ENCODE measurements at places on chromosomes 3 and 15.

DNA sequence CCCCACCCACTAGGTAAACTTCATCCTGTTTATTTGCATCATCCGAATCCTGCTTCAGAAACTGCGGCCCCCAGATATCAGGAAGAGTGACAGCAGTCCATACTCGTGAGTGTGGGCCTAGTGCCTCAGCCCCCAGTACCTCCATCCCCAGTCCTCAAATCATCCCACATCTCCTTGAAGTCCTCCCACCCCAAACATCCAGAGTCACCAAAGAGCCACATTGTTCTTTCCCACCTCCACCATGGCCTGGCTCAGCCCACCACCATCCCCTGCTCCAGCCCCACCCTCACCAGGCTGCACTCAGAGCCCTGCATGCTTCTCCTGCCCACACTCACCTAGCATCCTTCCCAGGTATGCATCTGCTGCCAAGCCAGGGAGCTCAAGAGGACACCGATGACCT lies 29.8 kb downstream of the VIPR1 start:
- no peak for DNase-seq

GRCh38 chr3:57943525-57944495 lies 64.4 kb upstream of the FLNB start:
- no peak for DNase-seq

DNA sequence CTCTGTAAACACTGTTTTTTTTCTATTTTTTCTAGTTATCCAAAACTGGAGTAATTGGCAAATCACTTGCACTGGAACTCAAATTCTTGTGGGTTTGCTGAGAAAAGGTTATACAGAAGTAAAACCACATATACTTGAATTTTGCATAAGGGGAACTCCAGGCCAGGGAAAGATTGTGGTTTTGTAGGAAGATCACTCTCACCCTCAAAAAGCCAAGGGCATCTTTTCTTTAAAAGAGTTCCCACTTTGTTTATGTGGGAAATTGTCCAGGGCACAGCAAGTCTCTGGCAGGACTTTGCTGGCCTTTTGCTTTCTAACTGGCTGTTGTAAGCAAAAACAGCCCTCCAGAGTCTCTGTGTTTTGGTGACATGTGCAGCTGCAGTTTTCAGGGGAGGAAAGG lies 340.3 kb upstream of the RBMS3 start:
- DNase-seq = peak; percentile 15

DNA sequence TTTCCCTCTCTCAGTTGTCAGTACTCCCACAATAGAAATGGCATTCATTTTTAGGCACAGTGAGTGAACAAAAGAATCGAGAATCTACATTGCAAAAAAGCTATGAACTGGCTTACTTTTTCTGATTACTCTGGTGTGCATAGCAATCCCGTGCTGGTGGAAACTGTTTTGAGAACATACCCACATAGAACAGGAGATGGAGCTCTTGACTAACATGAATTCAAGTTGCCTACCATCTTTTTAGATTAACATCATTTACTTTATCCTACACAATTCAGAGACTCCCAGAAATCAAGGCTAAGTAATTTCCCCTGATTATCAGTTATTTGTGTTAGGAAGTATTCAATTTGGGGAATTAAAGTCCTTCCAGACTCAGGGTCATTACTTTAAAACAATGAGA lies 326.6 kb downstream of the ARPP21 start:
- DNase-seq = no peak

DNA sequence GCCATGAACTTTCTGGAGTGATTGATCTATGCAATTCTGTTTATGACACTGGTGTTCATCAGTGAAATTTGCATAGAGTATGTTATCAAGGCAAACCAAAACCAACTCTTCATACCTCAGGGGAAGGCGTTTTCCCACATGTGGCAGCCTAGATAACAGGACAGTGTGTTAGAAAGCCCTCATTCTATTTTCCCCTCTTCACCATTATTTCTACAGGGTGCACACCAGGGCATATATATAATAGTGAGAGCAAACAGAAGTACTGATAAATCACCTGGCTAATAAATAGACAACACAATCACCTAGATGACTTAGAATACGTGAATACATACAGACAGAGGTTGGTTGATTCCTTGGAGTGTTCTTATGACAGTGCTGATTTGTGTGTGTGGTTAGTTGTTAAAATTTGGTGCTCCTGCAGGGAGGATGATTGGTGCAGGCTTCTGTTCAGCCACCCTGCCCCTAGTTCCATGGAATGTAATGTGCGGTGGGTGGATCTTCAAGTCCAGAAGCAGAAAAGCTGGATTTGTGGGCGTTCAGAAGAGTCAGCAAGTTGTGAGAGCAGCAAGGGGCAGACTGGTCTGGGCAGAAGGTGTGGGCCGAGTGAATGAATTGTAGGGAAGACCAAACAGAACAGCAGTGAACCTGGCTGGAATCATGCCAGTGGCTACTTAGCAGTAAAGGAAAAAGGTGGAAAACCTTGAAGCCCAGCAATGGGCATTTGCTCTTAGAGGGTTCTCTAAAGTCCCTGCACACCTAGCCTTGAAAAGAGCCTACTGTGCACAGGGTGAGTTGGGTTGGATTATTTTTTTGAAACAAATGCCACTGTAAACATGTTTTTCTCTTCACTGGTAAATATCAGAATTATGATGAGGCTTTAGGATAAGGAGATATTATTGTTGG lies 11.7 kb upstream of the RARRES1 start:
- no peak for DNase-seq

- no peak for DNase-seq
Measured at GRCh38 chr3:34207002-34207401, 408.6 kb downstream of the PDCD6IP start.

- DNase-seq = no peak
Measured at GRCh38 chr3:13524979-13525669, 23.8 kb upstream of the FBLN2 start.

GRCh38 chr15:70095408-70096214 lies 2.1 kb downstream of the TLE3 start:
- no peak for DNase-seq

DNA sequence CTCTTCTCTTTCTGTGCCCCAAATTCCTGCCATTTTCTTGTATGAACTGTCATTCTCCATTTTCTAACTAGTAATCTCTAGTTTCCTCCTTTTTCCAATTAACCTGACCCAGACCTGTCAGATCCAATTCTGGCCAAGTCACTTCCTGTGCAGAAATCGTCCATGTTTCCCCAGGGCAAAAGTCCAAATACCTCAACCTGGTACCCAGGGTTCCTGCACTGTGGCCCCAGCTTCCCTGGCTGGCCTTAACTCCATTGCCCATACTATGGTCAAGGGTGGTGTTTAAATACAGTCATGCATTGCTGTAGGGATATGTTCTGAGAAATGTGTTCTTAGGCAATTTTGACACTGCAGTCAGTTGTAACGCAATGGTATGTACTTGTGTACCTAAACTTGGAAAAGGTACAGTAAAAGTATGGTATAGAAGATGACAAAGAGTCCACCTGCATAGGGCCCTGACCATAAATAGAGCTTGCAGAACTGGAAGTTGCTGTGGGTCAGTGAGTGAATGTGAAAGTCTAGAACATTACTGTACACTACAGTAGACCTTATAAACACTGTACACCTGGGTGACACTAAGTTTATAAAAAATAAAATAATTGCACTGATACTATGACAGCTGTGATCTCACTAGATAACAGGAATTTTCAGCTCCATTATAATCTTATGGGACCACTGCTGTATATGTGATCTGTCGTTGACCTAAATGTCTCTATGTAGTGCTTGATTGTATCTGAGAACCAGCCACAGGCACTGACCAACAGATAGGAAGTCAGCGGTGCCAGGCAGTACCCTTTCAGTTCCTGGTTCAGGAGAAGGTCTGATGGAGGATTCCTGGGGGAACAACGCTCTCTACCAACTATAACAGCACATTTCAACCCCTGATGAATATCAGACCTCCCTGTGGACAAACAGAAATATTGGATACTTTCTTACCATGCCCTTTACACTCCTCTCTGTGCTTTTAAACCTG lies 336.1 kb upstream of the PROK2 start:
- DNase-seq = no peak

- no peak for DNase-seq
Measured at GRCh38 chr15:40108061-40108854, 421 bp downstream of the BMF start.

DNA sequence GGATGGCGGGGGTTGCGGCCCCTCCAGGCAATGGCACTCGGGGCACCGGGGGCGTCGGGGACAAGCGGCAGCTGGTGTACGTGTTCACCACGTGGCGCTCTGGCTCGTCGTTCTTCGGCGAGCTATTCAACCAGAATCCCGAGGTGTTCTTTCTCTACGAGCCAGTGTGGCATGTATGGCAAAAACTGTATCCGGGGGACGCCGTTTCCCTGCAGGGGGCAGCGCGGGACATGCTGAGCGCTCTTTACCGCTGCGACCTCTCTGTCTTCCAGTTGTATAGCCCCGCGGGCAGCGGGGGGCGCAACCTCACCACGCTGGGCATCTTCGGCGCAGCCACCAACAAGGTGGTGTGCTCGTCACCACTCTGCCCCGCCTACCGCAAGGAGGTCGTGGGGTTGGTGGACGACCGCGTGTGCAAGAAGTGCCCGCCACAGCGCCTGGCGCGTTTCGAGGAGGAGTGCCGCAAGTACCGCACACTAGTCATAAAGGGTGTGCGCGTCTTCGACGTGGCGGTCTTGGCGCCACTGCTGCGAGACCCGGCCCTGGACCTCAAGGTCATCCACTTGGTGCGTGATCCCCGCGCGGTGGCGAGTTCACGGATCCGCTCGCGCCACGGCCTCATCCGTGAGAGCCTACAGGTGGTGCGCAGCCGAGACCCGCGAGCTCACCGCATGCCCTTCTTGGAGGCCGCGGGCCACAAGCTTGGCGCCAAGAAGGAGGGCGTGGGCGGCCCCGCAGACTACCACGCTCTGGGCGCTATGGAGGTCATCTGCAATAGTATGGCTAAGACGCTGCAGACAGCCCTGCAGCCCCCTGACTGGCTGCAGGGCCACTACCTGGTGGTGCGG lies 1.9 kb downstream of the CHST2 start:
- peak; percentile 9 for DNase-seq

DNA sequence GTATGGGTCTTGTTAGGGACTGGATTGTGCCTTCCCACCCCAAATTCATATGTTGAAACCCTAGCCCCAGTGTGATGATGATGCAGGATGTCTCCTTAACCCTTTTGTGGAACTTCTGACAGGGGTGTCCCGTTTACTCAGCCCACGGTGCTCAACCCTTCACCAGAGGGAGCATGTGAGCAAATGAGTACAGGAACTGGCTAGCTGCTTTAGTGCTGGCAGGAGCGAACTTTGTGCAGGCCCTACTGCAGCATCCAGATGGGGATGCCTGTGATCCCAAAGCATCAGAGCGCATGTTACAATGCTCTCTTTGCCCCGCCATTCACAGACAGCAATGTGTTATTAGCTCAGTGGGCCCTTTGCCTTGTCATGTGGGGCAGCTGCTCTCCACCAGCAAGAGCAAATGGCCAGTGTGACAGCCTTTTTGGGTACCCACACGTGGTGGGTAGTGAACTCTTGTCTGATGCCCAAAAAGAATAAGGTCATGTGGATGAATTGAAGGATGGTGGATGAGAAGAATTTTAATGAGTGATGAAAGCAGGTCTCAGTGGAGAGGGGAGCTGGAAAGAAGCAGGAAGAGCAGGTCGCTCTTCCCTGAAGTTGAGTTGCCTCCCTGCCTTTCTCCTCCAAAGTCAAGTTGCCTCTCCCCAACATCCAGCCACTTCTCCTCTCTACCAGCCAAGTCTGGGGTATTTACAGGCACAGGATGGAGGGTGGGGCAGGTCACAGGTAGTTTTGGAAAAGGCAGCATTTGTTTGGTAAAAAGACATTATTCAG lies 63.3 kb upstream of the STRIT1 start:
- no peak for DNase-seq

DNA sequence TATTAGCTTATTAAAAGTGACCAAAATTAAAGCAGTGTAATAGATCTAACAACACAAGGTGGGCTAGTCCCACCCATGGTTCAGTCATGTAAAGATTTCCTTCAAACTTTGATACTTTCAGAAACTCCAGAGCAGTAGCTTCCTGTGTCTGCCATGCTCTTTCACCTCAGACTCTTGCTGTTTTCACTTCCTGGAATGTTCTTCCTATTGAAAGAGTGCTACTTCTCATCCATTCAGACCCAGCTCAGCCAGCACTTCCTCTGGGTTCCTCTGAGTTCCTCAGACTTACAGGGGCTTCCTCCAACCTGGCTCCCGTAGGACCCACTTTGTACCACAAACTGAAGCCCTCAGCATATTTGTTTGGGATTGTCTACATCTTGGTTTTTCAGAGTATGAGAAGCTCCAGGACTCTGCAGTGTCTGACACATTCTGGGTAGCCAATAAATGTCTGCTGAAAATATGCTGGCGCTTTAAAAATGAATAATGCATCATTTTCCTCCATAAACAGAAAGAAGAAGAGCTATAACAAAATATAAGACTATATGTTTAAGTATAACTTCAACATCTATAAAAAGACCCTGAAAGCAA lies 18.0 kb downstream of the NCEH1 start:
- no peak for DNase-seq

DNA sequence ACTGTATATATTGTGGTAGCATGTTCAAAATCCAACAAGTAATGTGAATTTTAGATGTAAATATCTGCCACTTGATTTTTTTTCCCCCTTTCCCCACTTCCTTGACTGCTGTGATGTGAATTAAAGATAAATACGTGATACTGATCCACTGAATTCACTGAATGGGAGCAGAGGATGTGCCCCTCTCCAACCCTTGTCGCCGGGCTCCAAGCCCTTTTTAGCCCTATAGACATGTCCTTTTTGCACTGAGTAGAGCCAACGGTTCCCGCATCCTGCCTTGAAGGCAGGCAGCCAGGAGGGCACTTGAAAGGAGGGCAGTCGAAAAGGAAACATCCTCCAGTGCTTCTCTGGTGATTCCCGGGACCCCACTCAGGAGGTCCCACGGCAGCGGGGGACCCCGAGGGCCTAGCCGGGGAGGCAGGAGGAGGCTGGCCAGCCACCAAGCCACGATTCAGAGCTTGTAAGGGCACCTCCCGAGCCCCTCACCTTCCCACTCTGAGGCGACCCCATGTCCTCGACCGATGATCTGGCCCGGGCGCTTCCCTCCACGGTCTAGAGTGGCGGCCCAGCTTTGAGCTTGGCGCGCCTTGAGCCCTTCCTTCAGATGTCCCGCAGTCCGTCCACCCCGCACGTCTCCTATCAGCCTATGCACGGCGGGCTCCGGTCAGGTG lies 901 bp upstream of the MANF start:
- no peak for DNase-seq

GRCh38 chr3:154242766-154243165 lies 81.5 kb downstream of the DHX36 start:
- DNase-seq = no peak

- DNase-seq = no peak
Measured at GRCh38 chr3:126959136-126959920, 23.6 kb upstream of the PLXNA1 start.

DNA sequence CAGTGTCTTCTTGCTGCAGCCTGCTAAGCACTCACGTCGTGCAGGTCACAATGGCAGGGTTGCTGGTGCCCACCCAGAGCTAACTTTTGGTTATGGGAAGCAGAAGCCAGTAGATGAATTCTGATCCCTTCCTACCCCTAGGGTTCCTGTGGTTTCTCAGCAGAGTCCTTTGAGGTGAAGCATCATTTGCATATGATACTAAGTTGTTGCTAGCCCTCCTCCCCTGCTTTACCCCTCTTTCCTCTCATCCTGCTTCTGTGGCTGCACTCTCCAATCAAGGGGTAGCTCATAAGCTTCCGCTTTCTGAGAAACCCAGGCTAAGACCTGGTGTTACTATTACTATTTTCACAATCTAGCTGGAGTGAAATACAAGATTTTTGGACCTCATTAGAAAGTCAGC lies 22.1 kb upstream of the HEG1 start:
- no peak for DNase-seq

Measured in GM18507 (cell line).